Activated effector memory CD4-positive, alpha-beta T cell treated with anti-CD3 and anti-CD28 coated beads, Interleukin-2, amount 50 U/mL, for 16 hours (primary cell): ENCODE measurements at places on chromosomes 12 and 14.

GRCh38 chr12:110860833-110861296, 14.1 kb downstream of the CCDC63 start:
- DNase-seq: no peak

GRCh38 chr14:81303258-81303935, 82.6 kb upstream of the GTF2A1 start:
- no peak for DNase-seq

- no peak for DNase-seq
Observed at GRCh38 chr12:123390498-123391426, 6.8 kb downstream of the KMT5A start.

DNA sequence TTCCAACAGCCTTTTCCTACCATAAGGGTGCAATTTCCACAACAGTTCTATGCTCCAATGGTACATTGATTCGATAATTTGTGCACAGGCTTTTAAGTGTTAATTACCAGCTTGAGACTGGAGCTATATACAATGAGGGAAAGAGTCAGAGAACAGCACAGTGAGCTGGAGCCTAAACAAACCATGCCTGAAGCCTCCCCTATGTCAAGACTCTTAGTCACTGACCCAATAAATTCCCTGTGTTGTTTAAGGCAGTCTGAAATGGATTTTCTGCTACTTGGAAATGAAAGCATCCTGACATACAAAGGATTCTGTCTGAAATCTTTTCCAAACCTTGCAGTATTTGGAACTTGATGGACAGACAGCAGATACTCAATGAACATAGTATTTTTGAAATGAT, 149.0 kb downstream of the EFCAB11 start:
- DNase-seq: no peak

- DNase-seq: no peak
Observed at GRCh38 chr12:93056971-93057535, 128.0 kb upstream of the EEA1 start.

DNA sequence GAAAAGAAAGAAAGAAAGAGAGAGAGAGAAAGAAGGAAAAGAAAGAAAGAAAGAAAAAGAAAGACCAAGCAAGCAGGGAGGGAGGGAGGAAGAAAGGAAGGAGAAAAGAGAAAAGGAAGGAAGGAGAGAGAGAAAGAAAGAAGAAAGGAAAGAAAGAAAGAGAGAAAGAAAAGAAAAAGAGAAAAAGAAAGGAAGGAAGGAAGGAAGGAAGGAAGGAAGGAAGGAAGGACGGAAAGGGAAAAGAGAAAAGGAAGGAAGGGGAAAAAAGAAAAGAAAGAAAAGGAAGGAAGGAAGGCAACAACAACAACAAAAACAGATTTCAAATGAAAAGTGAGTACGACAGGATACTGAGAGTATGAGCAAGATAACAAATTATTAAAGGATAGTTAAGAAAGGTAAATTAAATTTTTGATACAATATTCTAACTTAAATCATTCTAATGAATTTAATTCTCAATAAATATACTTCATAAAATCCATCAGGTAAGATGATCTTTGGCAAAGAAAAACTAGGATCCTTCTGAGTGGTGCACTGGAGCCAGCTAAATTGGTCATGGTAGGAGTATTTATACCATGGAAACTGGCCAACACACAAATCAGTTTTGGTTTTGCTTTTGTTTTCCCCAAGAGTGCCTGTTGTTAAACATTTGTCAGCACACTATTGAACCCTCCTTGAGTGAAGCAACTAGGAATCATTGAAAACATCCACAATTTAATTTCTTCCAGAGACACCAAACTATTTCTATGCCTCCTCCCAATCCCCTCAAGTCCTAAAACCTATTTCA, 56.1 kb upstream of the DYRK2 start:
- DNase-seq: no peak

DNA sequence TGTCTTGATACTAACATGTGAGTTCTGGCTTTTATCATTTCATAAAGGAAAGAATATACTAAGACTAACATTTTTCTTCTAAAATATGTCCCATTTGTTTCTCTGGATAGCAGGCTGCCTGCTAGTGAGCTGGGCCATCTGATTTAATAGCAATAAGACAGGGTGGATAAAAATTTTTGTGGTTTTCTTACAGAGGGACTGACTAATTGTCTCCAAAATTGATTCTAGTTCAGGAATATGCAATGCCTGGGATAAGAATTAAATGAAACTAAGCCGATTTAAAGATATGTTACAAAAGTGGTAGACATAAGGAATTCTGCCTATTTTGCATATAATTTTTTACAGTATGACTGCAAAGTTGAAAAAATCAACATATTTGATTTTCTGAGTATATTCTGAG, 252.9 kb upstream of the NAV3 start:
- DNase-seq: no peak

GRCh38 chr12:10285919-10286318, 21.8 kb upstream of the KLRD1 start:
- DNase-seq: no peak

- DNase-seq: no peak
Observed at GRCh38 chr14:97457575-97458085, 660.4 kb downstream of the VRK1 start.

- DNase-seq: no peak
Observed at GRCh38 chr12:81284137-81284536, 206.3 kb downstream of the ACSS3 start.

- no peak for DNase-seq
Observed at GRCh38 chr14:84856751-84857534, 673.0 kb upstream of the FLRT2 start.

DNA sequence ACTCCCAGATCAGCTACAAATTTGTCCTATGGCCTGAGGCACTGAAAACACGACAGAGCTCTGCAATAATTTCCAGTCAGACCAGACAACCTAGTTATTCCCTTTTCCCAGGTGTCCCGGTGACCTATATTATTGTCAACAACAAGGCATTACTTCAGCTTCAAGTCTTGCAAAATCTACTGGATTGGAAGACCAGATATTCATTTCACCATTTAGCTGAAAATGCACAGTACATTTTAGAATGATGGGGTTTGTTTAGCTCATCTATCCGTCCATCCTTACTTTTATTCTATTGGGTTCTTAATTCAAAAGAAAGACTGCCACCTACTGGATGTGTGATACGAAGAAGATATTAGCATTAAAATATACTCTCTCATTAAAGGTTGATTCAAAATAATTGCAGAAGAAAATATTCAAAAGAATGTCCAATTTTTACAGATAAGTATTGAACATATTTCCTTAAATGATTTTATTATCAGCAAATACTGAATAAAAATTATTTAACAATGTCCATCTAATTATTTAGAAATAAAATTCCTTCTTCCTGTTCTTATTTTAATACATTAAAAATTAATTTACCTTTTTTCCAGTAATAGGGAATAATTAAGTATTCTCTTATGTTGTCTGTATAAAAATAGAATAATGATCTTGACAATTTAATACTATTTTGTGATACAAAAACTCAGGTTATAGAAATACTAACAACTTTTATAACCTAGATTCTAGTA, 244.9 kb upstream of the LRIG3 start:
- no peak for DNase-seq

- DNase-seq: peak; percentile 36
Observed at GRCh38 chr14:67566908-67567307, 33.2 kb downstream of the PIGH start.

DNA sequence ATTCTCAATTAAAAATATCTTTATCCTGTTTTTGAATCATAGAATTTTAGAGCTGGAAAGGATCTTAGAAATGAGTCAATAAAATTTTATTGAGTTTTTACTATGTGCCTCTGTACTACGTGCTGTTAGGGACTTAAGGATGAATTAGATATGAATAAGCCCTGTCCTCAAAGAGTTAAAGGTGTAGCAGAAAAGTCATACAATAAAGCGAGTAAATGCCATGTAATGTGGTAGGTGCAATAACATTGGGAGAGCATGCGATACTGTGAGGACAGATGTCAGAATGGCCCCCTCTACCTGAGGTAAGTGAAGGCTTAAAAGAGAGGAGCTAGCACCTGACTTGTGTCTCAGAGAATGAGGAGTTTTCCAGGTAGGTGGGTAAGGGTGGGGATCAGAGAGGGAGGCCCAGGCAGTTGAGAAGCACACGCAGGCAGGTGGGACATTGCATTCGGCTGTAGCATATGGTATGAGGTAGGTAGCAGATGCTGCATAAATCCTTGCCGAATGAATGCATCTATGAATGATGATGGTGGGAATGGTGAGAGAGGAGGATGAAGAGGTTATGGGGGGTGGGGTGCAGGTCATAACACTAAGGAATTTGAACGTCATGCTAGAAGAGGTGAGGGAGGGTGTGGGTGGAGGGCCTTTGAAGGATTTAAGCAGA, 35.4 kb upstream of the ATP23 start:
- DNase-seq: no peak

DNA sequence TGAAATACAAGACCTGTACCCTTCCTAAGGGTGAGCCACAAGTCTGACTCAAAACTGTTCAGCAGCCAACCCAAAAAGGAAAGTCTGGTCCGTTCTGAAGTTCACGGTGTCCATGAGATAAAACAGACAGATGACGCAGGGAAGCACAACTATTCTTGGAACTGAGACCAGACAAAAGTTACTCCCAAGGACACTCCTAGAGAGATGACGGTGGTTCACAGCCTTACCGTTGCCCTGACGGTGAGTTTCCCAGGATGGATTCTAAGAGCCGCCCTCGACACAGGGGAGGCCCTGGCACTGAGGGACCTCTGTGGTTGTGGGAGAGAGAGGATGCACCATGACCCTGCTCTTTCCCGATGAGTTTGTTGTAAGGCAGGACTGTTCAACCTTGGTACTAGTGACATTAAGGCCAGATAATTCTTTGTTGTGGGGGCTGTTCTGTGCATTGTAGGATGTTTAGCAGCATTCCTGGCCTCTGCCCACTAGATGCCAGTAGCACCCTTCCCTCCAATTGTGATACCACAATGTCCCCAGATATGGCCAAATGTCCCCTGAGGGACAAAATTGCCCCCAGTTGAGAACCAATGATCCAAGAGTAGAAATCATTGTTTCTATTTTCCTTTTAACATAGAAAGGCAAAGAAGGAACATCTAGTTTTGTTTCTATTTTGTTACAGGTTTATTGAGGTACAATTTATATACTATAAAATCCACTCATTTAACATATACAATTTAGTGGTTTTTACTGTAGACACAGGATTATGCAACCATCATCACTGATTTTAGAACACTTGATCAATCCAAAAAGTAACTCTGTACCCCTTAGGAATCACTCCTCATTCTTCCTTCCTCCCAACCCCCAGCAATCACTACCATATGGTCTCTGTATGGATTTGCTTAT, 23.0 kb downstream of the OR10P1 start:
- no peak for DNase-seq

DNA sequence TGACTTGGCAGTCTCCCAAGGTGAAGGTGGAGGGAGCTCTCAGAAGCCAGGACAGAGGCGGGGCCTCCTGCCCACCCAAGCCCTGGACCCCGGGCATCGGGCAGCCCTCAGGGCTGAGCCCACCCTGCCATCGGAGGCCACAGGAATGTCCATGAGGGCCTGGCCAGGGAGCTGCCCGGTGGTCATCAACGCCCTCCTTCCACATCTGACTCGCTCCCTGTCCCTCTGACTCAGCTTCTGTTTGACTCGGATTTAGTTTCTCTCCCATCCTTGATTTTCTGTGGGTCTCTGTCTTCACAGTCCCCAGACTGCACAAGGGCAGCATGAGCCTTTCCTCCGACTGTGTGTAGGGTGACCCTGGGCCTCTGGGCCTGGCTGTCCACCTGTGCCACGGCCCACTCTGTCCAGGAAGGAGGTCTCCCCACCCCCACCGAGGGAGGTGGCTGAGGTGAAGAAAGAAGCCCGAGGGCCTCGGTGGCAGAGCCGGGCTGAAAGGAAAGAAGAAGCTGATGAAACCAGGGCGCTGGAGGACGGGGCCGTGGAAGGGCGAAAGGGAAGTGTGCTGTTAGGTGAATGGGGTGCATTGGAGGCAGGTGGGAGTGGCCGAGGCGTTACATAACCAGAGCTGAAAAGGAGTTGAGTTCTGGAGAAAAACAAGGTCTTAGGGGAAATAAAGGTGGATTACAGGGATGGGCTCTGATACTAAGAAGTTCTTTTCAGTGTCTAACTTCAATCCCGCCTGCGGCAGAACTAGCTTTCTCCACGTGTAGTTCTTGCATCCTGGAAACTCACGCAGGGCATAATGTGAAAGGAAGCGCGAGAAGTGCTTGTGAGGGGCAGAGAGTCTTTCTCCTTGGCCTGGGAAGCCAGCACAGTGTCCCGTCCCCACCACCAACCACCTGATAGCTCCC, 16.7 kb upstream of the TMEM106C start:
- peak; percentile 41 for DNase-seq

- DNase-seq: no peak
Observed at GRCh38 chr14:80942191-80942600, 658 bp upstream of the CEP128 start.

DNA sequence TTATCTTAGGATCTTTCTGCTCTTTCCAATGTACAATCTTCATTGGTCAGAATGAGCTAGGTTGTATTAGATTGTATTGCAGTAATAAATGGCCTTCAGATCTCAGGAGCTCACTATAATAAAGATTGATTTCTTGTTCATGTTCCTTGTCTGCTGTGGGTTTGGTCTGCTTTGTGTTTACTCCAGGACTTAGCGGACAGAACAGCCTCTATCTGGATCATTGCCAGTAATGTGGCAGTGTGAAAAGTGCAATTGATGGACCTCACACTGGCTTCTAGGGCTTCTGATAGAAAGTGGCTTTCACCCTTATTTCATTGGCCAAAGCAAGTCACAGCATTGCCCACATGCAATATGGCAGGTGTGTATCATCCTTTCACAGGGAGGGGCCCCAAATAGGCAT, 81.2 kb downstream of the BTG1 start:
- DNase-seq: no peak

DNA sequence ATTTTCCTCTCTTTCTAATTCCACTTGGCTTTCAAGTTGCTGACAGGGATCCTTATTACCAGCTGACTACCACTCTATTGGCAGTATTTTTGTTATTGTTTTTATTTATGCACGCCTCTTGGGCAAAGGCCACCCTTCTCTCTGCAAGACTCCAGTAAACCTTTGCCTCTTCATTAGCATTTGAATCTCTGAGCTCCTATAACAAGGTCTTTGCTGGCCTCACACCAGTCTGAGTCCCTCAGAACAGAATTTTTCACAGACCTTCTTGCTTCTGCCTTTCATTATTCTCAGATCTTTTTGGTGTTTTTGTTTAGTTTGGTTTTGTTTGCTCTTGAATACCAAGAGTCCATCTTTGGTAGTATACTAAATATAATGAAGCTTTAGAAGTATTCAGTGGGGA, 145.9 kb downstream of the PDZRN4 start:
- no peak for DNase-seq

GRCh38 chr14:94819531-94819930, 49.6 kb upstream of the GSC start:
- no peak for DNase-seq

DNA sequence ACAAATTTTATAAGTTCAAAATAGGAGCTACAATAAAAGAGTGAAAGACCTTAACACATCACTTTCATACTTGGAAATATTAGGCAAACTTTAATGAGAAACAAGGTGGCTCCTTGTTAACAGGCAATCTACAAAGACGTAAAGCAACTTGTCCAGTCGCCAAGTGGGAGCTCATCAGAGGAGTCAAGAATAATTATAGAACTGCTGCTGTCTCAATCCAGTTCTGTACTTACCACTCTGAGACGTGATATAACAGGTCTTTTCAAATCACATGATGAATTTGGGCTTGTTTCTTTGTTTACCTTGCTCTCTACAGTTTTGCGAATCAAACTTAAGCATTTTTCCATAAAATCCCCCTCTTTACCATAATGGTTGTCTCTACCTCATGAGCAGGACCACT, 3.6 kb downstream of the YBX3 start:
- DNase-seq: no peak
